CD4-positive, alpha-beta T cell treated with Interleukin-15 for 4 hours (primary cell): ENCODE measurements at places on chromosomes 5 and 9.

GRCh38 chr5:18052569-18052968, 418.3 kb downstream of the TAF11L14 start:
- DNase-seq = no peak

DNA sequence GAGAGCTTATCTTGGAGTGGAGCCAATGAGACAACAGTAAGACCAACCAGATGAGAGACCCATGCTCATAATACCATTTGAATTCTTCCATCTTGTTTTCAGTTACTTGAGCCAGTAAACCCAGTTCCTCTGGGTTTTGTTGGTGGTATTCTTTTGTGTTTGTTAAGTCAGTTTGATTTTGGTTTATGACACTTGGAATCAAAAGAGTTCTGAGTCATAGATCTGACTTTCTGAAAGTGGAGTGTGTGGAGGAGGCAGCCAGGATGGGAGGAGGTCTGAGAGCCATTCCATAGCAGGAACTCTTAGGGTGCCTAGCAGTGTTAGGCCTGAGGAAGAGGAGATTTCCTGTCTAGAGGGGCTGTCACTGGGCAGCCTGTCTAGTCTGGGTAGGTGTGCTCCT, 24.6 kb upstream of the PANK3 start:
- DNase-seq = no peak

- DNase-seq = no peak
These were observed 60.0 kb upstream of the RARS1 start for GRCh38 chr5:168426007-168426863.

DNA sequence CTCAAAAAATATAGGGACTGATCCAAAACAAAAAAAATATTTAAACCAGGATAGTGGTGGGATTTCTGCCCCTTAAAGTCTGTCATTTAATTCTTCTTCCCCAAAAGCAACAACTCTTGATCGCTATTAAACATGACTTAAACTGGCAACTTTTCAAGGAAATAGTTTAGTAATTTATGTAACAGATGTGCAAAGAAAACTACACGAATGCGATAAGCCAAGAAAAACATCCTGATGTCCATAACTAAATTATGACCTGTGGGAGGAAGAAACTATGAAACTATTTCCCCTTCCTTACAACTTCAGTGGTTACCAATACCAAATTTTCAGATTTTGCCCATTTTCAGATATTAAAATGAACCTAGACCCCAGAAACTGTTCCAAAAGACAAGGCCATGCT, 31.5 kb downstream of the CLINT1 start:
- DNase-seq = no peak
